ENCODE measurements at places on chromosomes 11 and 22.
A peak's percentile ranks its signal among the peaks of the same experiment; 100 is the strongest.

- no peak for DNase-seq
Measured at GRCh38 chr11:16403851-16404250, 47.5 kb upstream of the SOX6 start.

DNA sequence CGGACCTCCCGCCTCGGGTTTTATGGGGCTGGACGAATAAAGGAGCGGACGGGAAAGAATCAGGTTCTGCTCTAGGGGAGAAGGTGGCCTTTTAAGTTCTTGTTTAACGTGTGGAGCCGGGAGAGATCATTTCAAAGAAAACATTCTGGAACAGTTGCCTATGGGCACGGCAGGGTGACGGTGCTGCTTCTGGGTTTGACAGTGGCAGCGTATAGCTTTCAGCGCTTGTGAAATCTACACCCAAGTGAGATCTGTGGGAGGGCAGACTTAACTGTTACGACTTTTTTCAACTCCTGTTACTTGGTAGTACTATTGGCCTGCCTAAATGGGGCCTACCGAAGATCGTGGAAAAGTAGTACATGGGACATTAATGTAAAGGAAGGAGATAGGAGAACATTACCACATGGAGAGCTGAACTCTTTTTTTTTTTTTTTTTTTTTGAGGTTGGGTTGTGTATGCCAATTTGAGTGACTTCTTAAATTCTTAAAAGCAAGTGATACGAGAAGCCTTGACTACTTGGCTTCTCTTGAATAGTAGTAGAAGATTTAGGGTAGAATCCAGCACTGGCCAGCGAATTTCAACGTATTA, 743 bp downstream of the USP47 start:
- DNase-seq = peak; percentile 47

GRCh38 chr22:33919391-33920196, 682 bp downstream of the LARGE1 start:
- no peak for DNase-seq

- DNase-seq = no peak
Measured at GRCh38 chr22:46082633-46083032, 67.7 kb upstream of the PPARA start.

DNA sequence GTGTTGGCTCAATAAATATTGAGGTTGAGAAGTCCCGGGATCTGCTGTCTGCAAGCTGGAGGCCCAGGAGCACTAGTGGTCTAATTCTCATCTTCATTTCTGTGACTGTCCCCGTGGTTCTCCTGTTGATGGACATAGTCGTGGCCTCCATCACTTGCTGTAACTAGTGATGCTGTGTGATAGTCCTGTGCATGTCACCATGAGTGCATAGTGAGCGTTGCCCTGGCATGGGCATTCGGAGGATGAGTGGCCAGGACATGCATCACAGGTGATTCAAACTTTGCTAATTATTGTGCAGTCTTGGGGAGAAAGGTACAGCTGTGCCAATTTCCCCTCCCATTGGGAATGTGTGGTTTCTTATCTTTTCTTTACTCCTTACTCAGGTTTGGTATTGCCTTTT, 902.2 kb downstream of the BRD1 start:
- DNase-seq = no peak

- no peak for DNase-seq
Measured at GRCh38 chr11:73652046-73652730, 5.8 kb downstream of the PLEKHB1 start.

DNA sequence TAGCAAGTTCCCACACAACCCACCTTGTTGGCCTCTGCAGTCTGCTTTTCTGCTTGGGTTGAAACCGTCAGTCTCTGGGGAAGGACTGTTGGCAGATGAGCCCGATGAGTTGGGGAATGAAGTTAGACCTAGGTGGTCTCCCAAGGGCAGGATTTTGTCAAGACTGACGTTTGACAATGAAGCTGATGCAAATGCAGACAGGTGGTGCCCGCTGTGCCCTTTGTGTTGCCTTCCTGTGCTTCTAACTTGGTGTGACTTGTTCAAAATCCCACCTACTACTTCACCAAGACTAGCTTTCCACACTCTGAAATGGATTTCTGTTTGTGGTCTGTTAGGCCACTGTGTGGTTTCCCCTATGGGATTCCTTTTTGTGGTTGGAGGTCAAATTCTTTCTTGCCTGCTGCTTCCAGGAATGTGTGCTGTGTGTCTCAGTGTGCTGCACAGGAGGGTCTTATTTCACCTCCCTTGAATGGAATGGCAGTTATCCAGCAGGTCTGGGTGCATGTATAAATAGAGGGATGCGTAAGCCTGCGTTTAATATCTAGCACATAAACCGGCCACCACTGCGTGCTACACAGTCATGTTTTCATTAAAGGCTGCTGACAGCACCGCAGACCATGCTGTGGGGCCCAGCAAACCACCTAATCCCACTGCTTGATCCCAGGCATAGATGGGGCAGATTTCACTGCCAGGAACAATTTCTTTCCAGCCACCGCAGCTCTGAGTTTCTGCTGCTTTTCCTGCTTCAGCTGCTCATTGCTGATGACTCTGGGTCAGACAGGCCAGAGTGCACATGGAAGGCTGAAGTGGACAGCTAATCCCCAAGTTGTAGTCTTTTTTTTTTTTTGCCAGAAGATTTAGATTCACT, 44.8 kb downstream of the ADAMTS8 start:
- DNase-seq = no peak

GRCh38 chr11:17702876-17703275, 16.5 kb upstream of the MYOD1 start:
- no peak for DNase-seq

DNA sequence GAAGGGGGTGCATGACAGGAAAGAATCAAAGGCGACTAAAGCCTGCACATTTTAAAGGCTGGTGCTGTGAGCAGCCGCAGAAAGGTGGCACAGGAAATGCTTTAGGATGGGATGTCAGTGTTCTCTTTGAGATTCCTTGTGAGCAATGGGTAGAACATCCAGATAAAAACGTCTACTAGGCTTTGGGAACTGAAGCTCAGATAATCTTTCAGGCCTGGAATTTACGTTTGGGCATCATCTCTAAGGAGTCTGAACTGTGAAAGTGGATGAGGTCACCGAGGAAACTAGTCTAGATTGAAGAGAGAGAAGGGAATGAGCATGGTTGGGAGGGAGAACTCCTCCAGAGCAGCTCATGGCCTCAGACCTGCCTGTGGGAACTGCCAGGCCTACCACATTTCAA, 65.7 kb downstream of the FLI1 start:
- DNase-seq = no peak

GRCh38 chr11:71204294-71204693, 48.1 kb downstream of the SHANK2 start:
- no peak for DNase-seq

DNA sequence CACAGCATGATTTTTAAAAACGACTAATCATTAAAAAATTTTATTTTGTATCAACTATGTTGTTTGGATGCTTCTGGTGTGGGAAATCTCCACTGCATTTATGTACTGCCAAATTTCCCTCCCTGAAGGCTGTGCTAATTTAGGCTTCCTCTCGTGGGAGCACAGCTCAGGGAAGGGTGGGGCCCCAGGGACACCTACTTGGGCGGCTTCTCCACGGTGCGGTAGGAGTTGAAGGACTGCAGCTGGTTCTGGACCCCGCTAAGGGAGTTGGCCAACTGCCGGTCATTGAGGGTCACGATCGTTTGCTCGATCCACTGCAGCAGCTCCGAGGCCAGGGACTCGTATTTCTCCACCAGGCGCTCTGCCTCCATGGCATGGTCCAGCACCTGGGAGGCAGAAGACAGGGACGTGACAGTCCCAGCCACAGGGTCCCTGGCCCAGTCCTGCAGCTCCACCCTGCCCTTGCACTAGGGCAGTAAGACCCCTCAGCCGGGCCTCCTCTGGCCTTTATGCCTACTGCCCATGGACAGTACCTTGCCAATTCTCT, 18.6 kb downstream of the SPTBN2 start:
- DNase-seq = no peak

DNA sequence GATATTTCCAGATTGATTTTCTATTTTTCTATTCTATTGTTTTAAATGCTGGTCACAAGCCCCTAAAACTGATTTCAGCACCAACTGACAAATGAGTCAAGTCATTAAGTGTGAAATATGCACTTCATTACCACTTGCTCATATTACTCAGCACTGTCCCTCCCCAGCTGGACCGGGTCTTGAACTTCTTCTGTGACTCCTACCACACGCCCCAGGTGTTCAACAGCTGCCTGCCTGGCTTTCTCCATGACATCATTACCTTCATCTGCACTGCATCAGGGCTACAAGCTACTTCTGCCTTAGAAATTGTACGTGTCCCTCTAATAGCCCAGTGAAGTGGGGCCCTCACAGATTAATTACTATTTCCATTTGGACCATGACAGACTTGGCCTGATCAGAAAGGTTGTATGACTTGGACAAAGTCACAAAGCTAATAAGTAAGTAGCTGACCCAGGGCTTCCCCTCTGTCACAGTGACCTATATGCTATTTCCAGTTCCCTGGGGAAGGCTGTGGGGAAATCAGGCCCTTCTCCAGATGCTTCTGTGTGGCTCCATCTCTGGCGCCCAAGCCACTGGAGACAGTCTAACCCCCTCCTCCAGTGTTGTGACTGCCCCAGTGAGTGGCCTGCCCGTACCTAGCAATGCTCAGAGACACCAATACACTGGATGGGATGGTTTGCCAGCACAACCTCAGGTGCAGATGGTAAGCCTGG, 18.1 kb downstream of the TBC1D10A start:
- no peak for DNase-seq

DNA sequence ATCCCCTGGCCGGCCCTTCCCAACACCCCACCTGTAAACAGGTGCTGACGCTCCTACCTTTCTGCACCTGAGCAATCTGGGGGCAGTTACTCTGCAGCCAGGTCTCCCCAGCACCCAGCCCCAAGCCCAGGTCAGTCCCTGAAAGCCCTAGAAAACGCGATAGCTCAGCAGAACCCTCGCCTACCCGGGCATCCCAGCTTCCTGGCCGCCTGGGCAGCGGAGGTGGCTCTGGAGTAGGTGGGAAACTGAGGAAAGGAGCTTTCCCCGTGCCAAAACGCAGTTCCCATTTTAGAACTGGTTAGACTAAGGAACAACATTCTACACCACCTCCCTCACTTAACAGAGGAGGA, 445 bp downstream of the SYTL2 start:
- DNase-seq = no peak

DNA sequence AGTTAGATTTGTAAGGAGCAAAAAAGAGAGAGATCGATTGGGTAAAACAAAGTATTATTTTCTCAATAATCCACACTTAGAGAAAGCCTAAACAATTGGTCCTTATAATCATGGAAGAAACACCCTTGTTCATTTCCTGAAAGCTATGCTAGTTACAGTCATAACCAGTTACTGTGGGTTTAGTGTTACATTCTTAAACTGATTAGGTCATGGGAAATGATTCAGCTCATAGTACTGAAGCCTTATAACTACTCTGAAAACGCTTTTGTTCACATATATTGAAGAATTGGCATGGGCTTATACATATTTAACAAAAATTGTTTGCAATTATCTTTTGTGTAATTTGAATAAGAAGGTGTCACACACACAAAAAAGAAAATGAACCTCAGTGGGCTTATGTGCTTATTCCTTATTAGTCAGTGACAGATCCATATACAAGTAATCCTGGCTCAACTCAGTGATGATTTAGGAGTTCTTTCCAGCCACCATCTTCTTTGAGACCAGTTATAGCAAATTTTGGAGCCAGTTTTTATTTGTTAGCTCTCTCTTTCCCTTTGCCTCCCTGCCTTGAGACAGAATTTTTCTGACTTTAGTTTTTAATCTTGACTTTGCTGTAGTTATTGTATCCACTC, 198.5 kb upstream of the CTSC start:
- no peak for DNase-seq

- no peak for DNase-seq
Measured at GRCh38 chr11:68695531-68695930, 11.2 kb downstream of the GAL start.

DNA sequence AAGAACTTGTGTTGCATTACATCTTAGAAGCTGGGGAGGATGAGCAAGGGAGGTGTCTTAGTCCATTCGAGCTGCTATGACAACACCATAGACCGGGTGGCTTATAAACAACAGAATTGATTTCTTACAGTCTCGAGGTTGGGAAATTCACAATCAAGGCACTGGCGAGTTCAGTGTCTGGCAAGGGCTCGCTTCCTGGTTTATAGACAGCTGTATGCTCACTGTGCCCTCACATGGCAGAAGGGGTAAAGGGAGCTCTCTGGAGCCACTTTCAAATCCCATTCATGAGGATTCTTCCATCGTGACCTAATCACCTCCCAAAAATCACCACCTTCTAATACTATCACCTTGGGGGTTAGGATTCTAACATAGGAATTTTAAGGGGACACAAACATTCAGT, 150.0 kb upstream of the NECTIN1 start:
- no peak for DNase-seq

DNA sequence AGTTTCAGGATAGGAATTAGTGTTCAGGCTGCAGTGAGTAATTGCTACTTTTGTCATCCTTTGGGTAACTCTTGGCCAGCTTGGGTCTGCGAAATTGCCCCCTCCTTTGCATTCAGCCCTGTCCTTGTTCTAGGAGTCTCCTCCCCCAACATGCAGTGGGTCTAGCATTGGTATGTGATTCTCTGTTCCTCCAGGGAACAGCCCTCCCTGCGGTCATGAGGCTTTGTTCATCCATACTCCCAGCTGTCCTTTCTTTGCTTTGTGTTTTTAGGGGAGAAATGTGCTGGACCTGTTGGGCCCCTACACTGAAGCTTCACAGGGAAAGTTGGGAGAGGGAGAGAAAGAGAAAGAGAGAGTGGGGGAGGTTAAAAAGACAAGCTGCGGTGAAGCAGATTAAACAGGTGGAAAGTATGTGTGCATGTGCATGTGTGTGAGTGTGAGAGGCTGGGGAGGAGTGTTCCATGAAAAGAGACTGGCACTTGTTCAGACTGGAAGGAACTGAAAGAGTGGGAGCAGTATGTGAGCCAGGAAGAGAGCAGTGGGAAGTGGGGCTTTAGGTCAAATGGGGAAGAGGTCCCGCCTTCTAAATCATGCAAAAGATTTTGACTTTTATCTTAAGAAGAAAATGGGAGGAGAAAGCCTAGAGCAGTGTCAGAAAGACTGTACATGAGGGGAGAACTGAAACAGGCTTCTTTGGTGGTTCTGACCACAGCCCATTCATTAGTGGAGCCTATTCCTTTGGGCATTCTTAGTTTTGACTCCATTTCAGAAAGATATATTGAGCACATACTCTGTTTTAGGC, 17.9 kb upstream of the SESN3 start:
- no peak for DNase-seq

- DNase-seq = no peak
Measured at GRCh38 chr11:44748606-44749005, 21.8 kb downstream of the TSPAN18 start.

GRCh38 chr11:1298695-1299492, 10.5 kb downstream of the TOLLIP start:
- no peak for DNase-seq

DNA sequence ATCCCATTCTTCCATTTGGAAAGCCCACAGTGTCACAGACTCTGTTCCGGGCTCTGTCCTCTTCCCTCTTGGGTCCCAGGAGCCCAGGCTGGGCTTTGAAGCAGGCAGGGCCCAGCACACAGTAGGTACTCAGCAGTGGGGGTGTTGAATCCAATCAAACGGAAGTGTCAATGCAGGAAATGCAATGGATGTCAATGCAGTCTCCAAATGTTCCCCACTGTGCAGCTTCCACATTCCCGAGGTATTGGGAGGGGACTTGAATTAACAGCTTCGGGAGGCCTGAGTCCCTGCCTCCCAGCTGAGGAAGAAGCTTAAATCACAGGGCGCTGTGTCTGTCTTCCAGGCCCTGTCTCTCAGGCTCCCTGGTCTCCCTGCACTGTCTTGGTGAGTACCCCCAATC, 21.8 kb upstream of the SMIM35 start:
- DNase-seq = no peak

- no peak for DNase-seq
Measured at GRCh38 chr11:70790671-70791300, 392.5 kb downstream of the CTTN start.

- DNase-seq = no peak
Measured at GRCh38 chr11:111960916-111961315, 23.8 kb downstream of the DIXDC1 start.

GRCh38 chr22:37544955-37545702, 15.2 kb upstream of the CDC42EP1 start:
- DNase-seq = peak; percentile 61

Data from stimulated activated CD4-positive, alpha-beta T cell treated with anti-CD3 and anti-CD28 coated beads, TNF-alpha, amount 100 ng/mL, for 24 hours (primary cell).